ENCODE measurements at places on chromosomes 5 and 9. TPM values are rescaled to one million over a fixed set of nuclear protein-coding genes. Genes with fewer than 3 reads are reported as not detected.

The CCNJL gene
- total RNA-seq = 10.4 TPM

The PHF24 gene
- 2.7 TPM for total RNA-seq

The PLK2 gene
- total RNA-seq = 16.4 TPM

The PHYKPL gene
- 63.0 TPM for total RNA-seq

- H3K4me3 ChIP-seq = no peak overlapping the region
- H3K4me1 ChIP-seq = no peaks in the 10 kb centered on the region
- no peak for DNase-seq
- no peaks in the 10 kb centered on the region for H3K36me3 ChIP-seq
- no peak overlapping the region for H3K27ac ChIP-seq
Measured at GRCh38 chr5:57594436-57594835, 111.8 kb upstream of the ACTBL2 start.

- no peak for DNase-seq
- peak overlapping the region; percentile 88 for H3K4me3 ChIP-seq
- no peak overlapping the region for H3K27ac ChIP-seq
- H3K4me1 ChIP-seq = peaks cover 13% of the 10 kb centered on the region
Measured at GRCh38 chr5:178113841-178114324, 551 bp downstream of the N4BP3 start.

- H3K27me3 ChIP-seq = peaks cover 6% of the 10 kb centered on the region
- H3K36me3 ChIP-seq = no peaks in the 10 kb centered on the region
- H3K4me1 ChIP-seq = no peaks in the 10 kb centered on the region
- H3K4me3 ChIP-seq = no peak overlapping the region
- no peak overlapping the region for H3K27ac ChIP-seq
Measured at GRCh38 chr5:168746893-168747640, 167.9 kb upstream of the PANK3 start.

- no peak overlapping the region for H3K4me3 ChIP-seq
- H3K36me3 ChIP-seq = no peaks in the 10 kb centered on the region
- DNase-seq = no peak
- no peak overlapping the region for H3K27ac ChIP-seq
Measured at GRCh38 chr5:115766608-115767007, 49.9 kb downstream of the CDO1 start.

GRCh38 chr5:152016421-152016820 is 91.8 kb upstream of the GLRA1 start:
- no peaks in the 10 kb centered on the region for H3K36me3 ChIP-seq
- H3K4me3 ChIP-seq = no peak overlapping the region
- H3K27ac ChIP-seq = peak overlapping the region; percentile 25
- no peaks in the 10 kb centered on the region for H3K27me3 ChIP-seq
- no peak for DNase-seq

GRCh38 chr9:123637606-123637944 is 281.6 kb downstream of the CRB2 start:
- DNase-seq = no peak
- peaks cover 8% of the 10 kb centered on the region for H3K4me1 ChIP-seq
- no peaks in the 10 kb centered on the region for H3K27me3 ChIP-seq
- H3K27ac ChIP-seq = no peak overlapping the region

GRCh38 chr9:88433583-88434255 is 45.5 kb downstream of the SPIN1 start:
- no peaks in the 10 kb centered on the region for H3K27me3 ChIP-seq
- H3K36me3 ChIP-seq = peaks cover 83% of the 10 kb centered on the region
- H3K27ac ChIP-seq = no peak overlapping the region
- no peak overlapping the region for H3K4me3 ChIP-seq
- H3K4me1 ChIP-seq = no peaks in the 10 kb centered on the region

DNA sequence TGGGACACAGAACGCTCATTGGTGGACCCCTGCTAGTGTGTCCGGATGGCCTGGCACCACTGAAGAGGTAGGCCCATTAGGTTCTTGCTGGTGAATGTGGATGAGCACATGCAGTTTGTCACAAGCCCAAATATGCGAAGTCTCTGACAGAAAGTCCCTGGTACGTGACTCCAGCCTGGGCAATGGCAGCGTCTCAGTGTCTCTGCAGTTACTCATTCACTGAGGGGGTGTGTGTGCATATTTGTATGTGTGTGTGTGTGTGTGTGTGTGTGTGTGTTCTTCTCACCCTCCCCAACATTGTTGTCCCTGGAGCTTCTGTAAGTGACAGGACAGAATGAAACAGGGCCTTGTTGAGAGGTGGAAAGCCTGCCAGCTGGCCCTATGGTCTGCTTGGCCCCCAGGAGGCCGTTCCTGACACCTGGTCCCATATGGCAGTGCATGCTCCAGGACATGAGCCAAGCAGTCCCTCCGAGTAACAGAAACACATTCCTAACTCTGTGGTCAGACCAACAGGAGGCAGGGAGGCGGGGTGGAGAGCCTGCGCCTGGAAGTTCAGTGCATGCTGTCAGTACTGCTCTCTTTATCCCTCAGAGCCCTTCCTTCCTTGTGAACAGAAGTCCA is 169.9 kb downstream of the SLC28A3 start:
- H3K36me3 ChIP-seq = no peaks in the 10 kb centered on the region
- peaks cover 63% of the 10 kb centered on the region for H3K27me3 ChIP-seq
- no peak overlapping the region for H3K4me3 ChIP-seq
- peaks cover 3% of the 10 kb centered on the region for H3K4me1 ChIP-seq
- H3K27ac ChIP-seq = no peak overlapping the region

DNA sequence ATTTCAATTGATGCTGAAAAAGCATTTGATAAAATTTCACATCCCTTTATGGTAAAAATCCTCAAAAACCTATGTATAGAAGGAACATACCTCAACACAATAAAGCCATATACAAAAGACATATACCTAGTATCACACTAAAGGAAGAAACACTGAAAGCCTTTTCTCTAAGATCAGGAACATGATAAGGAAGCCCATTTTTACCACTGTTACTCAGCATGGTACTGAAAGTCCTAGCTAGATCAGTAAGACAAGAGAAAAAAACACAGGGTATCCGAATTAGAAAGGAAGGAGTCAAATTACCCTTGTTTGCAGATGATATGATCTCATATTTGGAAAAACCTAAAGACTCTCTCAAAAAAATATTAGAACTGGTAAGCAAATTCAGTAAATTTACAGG is 350.2 kb upstream of the PDE4D start:
- H3K4me3 ChIP-seq = no peak overlapping the region
- no peak overlapping the region for H3K27ac ChIP-seq
- no peak for DNase-seq
- no peaks in the 10 kb centered on the region for H3K4me1 ChIP-seq
- H3K27me3 ChIP-seq = no peaks in the 10 kb centered on the region
- H3K36me3 ChIP-seq = no peaks in the 10 kb centered on the region

GRCh38 chr9:16132513-16132912 is 579.7 kb downstream of the CCDC171 start:
- no peak overlapping the region for H3K4me3 ChIP-seq
- no peak for DNase-seq
- no peak overlapping the region for H3K27ac ChIP-seq
- no peaks in the 10 kb centered on the region for H3K4me1 ChIP-seq
- no peaks in the 10 kb centered on the region for H3K36me3 ChIP-seq

DNA sequence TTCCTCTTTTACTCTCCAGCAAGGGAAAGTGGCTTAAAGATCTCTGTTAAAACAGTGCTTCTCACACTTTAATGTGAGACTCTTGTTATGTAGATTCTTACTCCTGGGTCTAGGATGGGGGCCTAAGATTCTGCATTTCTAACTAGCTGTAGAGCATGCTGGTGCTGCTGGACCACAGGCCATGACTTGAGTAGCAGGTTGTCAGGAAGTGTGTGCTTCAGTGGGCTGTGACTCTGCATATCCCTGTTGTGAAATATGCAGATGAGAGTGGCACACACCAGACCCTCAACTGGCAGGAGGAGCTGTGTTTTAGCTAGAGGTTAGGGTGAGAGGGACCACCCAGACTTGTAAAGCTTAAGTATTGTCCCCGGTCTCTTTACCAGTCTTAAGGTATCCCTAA is 191.1 kb upstream of the DMRT1 start:
- peak; percentile 70 for DNase-seq
- H3K27ac ChIP-seq = no peak overlapping the region
- no peaks in the 10 kb centered on the region for H3K36me3 ChIP-seq
- H3K27me3 ChIP-seq = no peaks in the 10 kb centered on the region

DNA sequence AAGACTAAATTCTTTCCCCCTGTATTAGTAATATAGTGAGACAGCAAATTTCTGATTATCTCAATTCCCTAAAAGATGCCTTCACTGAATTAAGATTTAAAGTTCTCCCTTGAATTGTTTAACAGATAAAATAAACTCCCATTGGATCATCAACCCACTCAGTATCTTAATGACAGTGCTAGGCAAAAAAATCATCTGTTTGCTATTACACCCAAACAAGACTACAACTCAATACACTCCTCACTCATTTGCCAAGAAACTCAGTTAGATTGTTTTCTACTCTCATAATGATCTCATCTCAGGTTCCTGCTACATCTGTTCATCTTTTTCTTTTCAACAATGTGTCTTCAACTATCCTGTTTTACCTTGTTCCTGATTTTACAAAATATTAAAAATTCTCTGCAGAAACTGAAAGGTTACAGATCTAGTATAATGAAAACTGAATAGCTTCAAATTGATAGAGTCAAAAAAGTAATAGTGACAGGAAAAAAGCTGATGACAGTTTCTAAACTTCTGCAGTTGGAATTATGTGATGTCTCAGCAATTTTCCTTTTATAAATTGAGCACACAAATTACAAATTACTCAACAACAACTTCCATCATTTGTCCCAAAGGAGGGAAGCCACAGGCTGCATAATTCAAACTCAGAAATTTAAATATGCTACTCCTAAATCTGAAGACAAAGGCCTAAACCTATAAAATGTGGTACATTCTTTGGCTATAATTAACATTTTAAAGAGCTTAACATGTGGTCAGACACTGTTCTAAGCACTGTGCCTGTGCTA is 39.4 kb downstream of the HOMER1 start:
- DNase-seq = no peak
- H3K36me3 ChIP-seq = no peaks in the 10 kb centered on the region
- H3K27me3 ChIP-seq = no peaks in the 10 kb centered on the region

GRCh38 chr9:121550569-121551512 is 51.2 kb upstream of the GGTA1 start:
- H3K4me1 ChIP-seq = no peaks in the 10 kb centered on the region
- H3K36me3 ChIP-seq = no peaks in the 10 kb centered on the region
- H3K4me3 ChIP-seq = no peak overlapping the region
- DNase-seq = peak; percentile 98

GRCh38 chr5:111762895-111763294 is 5.9 kb upstream of the NREP start:
- no peaks in the 10 kb centered on the region for H3K27me3 ChIP-seq
- no peak overlapping the region for H3K27ac ChIP-seq
- peaks cover 16% of the 10 kb centered on the region for H3K4me1 ChIP-seq
- H3K36me3 ChIP-seq = no peaks in the 10 kb centered on the region
- no peak overlapping the region for H3K4me3 ChIP-seq
